ENCODE measurements at places on chromosomes 7 and 10. TPM values are rescaled to one million over a fixed set of nuclear protein-coding genes. Genes with fewer than 3 reads are reported as not detected.
A peak's percentile ranks its signal among the peaks of the same experiment; 100 is the strongest.

DNA sequence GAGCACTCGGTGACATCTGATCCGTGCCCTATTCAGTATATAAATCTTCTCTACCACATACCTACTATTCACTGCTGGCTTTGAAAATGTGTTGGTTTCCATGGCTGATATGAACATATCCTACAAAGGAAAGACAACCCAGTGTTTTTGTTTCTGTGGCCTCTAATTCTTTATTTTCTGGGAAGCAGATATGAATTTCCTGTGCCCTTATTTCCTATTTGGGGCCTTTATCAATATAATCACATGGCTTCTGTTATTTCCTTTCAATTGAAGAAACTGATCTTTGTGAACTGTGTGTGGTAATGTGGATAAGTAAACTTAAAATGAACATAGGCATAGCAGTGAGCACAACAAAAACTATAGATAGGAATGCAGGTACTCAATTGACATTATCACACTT, 10.6 kb downstream of the CCNJ start:
- H3K27ac ChIP-seq = no peak overlapping the region
- no peaks in the 10 kb centered on the region for H3K4me1 ChIP-seq
- DNase-seq = no peak
- no peak overlapping the region for H3K4me3 ChIP-seq
- H3K36me3 ChIP-seq = peaks cover 18% of the 10 kb centered on the region

GRCh38 chr10:80201608-80202141, 3.7 kb downstream of the ANXA11 start:
- H3K27ac ChIP-seq = peak overlapping the region; percentile 98
- no peak overlapping the region for H3K4me3 ChIP-seq
- H3K27me3 ChIP-seq = no peaks in the 10 kb centered on the region
- no peak for DNase-seq
- H3K36me3 ChIP-seq = no peaks in the 10 kb centered on the region

- H3K27me3 ChIP-seq = no peaks in the 10 kb centered on the region
- no peak overlapping the region for H3K4me3 ChIP-seq
- H3K4me1 ChIP-seq = no peaks in the 10 kb centered on the region
Measured at GRCh38 chr7:38476764-38477163, 154.4 kb downstream of the AMPH start.

DNA sequence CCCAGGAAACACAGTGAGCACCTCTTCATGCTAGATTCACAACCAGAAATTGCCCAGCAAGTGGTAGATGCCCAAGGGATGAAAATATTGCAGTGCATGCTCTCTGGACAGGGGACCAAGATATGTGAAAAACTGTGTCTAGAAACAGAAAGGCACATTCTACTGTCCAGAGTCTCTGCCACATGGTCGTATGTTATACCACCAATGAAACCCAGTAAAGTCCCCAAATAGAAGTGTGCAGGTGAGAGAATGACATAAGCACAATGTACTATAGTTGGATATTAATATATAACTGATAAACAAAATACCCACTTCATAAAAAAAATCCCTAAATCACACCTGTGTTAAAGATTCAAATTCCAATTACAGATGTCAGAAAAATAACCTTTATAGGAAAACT, 43.8 kb downstream of the RASGEF1A start:
- H3K4me1 ChIP-seq = no peaks in the 10 kb centered on the region
- no peaks in the 10 kb centered on the region for H3K36me3 ChIP-seq
- no peak overlapping the region for H3K27ac ChIP-seq
- H3K27me3 ChIP-seq = no peaks in the 10 kb centered on the region
- DNase-seq = no peak

DNA sequence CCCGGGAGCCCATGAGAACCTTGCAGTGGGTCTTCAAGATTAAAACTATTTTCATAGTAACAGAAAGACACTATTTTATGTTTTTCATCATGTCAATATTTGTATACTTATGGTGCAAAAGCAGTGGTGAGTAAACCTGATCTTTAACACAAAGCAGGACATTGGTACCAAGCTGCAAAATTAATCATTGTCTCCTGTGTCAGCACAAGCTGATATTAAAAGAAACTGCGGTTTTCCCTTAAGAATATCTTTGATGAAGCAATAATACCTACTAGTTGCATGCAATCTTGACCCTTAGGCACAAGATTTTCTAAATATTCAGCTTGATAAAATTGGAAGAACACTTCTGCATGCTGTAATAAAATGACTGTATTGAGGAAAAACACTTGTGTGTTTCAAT, 121.7 kb downstream of the MDFIC start:
- no peak for DNase-seq
- H3K4me3 ChIP-seq = no peak overlapping the region
- no peaks in the 10 kb centered on the region for H3K4me1 ChIP-seq
- no peak overlapping the region for H3K27ac ChIP-seq

DNA sequence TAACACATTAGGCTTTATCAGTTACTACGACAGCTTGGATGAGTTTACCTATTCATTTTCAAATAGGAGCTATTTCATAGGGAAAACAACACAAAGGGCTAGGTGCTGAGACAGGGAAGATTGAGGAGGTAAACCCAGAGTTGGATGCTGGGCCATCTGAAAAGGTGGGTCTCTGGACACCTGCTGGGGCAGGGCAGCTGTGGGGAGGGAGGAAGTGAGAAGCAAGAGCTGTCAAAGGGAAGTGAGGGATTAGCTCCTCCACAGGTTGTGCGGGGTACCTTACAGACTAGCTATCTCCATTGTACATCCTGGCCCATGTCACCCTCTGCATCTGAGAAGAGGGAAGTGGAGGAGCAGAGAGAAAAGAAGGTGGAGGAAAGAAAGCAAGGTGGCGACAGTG, 48.9 kb downstream of the BLNK start:
- no peaks in the 10 kb centered on the region for H3K4me1 ChIP-seq
- no peaks in the 10 kb centered on the region for H3K27me3 ChIP-seq
- no peak for DNase-seq
- no peak overlapping the region for H3K4me3 ChIP-seq
- H3K36me3 ChIP-seq = no peaks in the 10 kb centered on the region

DNA sequence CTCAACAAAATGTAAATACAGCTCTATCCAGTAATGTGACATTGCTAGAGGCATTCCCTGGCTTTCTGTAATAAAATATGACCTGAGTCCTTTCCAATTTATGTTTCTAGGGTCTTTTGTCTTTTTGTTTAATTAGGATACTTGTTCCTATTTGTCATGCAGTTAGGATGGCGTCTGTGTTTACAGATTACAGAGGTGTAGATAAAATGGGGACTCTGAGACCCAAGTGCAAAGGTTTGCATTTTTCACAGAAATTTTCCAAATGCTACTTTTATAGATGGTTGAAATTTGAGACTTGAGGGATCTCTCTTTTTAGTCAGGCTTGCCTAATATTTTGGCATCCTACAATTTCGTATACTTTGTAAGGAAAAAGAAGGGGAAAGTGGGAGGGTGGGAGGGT, 332.4 kb downstream of the PTEN start:
- no peak overlapping the region for H3K4me3 ChIP-seq
- H3K36me3 ChIP-seq = no peaks in the 10 kb centered on the region
- H3K27me3 ChIP-seq = no peaks in the 10 kb centered on the region
- peaks cover 14% of the 10 kb centered on the region for H3K4me1 ChIP-seq
- DNase-seq = no peak

Gene ZNF511
- 36.3 TPM for total RNA-seq

Gene TBC1D12
- total RNA-seq = 14.7 TPM

Gene ITPRID1
- total RNA-seq = not detected

Gene MBL2
- not detected for total RNA-seq

Gene ARL3
- total RNA-seq = 7.4 TPM

Gene IRF5
- 15.0 TPM for total RNA-seq

Gene ZNF425
- 2.9 TPM for total RNA-seq

Gene CEP55
- 3.2 TPM for total RNA-seq

Gene HNRNPH3
- 90.4 TPM for total RNA-seq

Gene PRSS37
- not detected for total RNA-seq

Measured in vagina (tissue), 2 donors.